ENCODE measurements at places on chromosomes 13 and 19. TPM values are rescaled to one million over a fixed set of nuclear protein-coding genes. Genes with fewer than 3 reads are reported as not detected.

DNA sequence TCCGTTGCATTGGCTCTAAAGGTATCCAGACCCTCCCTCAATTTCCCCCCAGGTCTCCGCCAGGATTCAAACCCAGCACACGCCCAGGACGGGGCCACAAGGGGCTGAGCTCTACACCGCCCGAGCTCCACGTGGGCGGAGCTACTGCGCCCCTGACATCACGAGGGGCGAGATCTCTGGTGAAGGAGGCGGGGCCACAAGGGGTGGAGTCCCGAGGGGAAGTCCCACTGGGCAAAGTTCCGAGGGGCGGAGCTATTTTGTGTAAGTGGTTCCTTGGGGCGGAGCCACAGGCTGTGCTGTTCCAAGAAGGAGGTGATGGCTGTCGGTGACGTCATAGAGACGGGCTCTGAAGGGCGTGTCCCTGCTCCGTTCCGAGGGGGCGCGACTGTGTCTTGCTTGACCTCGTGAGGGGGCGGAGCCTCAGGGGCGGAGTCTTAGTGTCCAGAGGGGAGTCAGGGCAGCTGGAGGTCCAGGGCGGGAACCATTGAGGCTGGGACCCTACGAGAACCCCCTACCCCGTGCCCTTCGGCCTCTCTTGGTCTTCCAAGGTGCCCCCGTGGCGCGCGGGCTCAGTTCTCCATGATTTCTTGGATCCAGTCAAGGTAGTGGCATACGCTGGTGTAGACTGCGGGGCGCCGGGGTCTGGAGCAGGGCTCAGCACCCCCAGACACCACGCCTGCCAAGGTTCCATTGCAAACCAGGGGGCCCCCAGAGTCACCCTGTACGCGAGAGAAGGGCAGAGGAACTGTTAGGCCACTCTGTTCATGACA is 1.3 kb upstream of the KLK8 start:
- peak; percentile 25 for DNase-seq

GRCh38 chr13:109569958-109570711 is 216.2 kb downstream of the IRS2 start:
- DNase-seq = no peak

DNA sequence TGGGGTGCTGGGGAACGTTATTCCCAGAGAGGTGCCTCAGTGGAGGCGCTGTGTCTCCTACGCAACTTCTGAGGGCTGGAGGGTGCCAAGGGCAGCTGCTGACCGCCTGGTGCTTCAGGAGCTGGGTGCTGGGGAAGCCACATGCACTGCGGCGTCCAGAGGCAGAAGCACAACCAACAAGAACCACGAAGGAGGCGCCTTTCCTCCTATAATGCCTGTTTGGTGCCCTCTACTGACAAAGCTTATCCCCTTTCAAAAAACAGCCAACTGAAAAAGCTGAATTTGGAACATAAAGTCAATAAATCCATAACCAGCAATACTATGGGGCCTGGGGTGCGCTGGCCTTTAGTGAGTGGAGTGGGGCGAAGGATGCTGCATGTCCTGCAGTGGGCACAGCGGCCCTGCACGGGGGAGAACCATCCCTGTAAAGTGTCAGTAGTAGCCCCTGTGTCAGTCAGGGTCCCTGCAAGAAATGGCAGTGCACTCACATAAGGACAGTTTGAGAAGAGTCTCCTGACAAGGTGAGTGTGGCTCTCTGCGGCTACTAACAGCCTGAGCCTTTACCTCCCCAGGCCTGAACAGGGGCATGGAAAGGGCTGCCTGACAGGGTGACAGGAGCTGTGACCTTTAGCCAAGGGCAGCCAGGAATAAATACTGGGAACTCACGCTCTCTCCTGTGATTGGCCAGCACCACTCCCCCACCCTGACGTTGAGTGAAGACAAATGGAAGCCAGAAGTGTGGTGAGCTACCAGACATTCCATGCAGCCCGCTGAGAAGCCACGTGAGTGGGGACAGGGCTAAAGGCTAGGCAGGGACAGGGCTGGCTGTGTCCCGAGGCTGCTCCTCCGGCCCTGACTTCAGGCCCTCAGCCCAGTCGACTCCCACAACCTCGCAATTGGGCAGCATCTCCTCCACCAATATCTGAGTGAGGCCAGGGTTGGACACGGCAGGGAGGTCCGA is 4.5 kb upstream of the B3GNT8 start:
- no peak for DNase-seq

- DNase-seq = peak; percentile 40
These were observed 410.5 kb downstream of the KCNRG start for GRCh38 chr13:50425772-50426171.

GRCh38 chr19:6233056-6233826 is 46.5 kb downstream of the MLLT1 start:
- DNase-seq = no peak

- no peak for DNase-seq
These were observed 6.5 kb downstream of the MCF2L start for GRCh38 chr13:112975401-112975939.

GRCh38 chr19:50567882-50568727 is at the start of gene LRRC4B:
Gene LRRC4B, minus strand, starts transcription at chr19:50568435. Its CDS starts 19,597 bp downstream, at chr19:50548838.
- no peak for DNase-seq

DNA sequence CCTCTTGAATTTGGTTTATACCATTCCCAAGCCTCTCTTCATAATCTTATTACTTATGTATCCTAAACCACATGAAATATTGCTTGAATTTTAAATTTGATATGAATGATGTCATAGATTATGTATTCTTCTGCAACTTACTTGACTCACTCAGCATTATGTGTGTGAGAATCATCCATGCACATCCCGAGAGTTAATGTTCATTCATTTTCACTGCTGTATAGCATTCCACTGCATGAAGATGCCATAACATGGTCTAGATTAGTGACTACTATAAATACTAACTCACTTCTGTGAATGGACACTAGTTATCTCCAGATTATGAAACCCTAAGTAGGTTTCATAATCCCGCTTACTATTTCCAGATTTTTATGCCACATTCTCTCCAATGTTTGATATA is 25.0 kb upstream of the RAP2A start:
- no peak for DNase-seq

DNA sequence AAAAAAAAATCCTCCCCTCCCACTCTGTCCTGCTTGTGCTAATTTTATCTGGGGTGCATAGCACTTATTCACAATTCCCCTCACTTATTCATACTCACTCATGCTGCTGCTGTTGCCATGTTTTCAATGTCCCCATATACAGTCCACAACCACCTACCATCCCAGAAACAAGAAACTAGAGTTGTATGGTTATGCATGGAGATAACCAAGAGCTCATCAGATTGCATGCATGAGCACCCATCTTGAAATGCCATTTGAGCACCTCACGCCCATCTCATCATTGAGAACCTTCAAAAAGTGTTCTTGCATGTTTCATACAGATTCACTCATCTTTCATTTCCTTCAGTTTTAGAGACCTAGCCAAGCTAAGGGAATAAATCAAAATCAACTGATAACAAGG is 15.1 kb upstream of the N4BP2L2 start:
- DNase-seq = no peak

DNA sequence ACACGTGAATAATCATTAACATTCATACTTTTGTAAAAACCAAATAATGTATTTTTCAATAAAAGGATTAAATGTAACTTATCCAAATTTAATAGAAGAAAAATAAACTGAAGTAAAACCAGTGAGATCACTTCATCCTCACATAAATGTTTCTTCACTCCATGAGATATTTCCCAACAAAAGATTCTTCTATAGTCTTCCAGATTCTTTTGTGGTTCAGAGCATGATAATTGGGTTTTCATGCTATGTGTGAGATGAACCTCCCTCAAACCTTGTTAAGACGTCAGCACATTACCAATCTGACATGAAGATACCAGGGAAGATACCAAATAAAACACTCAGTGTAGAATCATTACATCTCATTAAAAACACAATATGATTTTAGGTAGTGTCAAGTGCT is 62.9 kb upstream of the OXGR1 start:
- DNase-seq = no peak

DNA sequence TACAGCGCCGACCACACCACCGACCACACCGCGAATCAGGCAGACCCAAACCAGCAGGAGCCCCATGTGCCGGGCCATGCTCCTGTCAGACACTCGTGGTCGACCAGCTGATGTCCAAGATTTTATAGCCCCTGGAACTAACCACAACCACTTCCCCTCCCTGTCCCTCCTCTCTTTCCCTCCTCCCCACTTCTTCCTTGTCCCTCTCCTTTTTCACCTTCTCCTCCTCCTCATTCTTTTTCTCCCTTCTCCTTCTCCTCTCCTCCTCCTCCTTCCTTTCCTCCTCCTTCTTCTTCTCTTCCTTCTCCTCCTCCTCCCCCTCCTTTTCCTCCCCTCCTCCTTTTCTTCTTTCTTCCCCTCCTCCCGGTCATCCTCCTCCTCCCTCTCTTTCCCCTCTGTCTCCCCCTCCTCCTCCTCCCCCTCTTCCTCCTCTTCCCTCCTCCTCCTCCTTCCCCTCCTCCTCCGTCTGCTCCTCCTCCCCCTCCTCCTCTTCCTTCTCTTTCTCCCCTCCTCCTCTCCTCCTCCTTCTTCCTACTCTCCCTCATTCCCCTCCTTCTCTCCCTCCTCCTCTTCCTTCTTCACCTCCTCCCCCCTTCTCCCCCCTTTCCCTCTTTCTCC is 670 bp downstream of the BSPH1 start:
- DNase-seq = no peak

Gene RFX2
- total RNA-seq = 11.0 TPM

Gene MEIOSIN
- total RNA-seq = not detected

Gene PABPC3
- total RNA-seq = 0.39 TPM

Gene SELENOV
- not detected for total RNA-seq

Gene RGL3
- total RNA-seq = 0.61 TPM

Gene ATP8B3
- total RNA-seq = 19.3 TPM

Gene IER2
- total RNA-seq = 89.0 TPM

All from OCI-LY7 (cell line).